Activated gamma-delta T cell treated with Interleukin-2 at 50 U/mL for 16 hours (primary cell): ENCODE measurements at places on chromosomes 4 and X.

DNA sequence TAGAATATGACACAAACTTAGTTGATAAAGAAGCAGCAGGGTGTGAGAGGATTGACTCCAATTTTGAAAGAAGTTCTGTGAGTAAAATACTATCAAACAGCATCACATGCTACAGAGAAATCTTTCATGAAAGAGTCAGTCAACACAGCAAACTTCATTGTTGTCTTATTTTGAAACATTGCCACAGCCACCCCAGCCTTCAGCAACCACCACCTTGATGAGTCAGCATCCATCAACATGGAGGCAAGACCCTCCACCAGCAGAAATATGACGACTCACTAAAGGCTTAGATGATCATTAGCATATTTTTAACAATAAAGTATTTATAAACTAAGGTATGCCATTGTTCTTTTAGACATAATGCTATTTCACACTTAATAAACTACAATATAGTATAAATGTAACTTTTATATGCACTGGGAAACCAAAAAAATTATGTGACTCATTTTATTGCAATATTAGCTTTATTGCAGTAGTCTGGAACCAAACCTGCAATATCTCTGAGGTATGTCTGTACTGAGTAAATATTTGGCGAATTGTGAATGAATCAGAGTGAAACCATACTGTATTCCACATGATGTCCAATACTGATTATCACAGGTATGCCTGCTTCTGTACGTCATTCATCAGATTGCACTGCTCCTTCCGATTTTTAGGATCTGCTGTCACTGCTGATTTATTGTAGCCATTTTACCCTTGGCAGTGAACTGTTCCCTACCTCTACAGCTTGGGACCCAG is 11.6 kb downstream of the FRMPD4 start:
- no peak for DNase-seq

GRCh38 chr4:127920521-127920920 is 39.8 kb downstream of the PLK4 start:
- DNase-seq, result no peak

DNA sequence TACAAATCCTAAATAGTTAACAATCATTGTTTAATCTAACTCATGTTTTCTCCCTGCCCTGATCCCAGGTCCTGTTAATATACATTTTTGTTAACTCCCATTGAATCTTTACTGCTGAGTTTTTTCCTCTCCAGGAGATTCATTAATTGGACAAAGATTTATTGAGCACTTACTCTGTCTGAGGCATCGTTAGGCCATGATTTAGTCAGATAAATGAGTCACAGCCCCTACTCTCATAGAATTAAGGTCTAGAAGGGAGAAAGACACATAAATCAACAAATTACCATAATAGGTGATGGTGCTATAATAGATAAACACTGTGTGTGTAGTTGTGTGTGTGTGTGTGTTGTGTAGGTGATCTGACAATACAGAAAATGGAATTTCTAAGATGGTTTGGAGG is 112.5 kb downstream of the MAPK10 start:
- no peak for DNase-seq

GRCh38 chr4:140296335-140297220 is 76.9 kb upstream of the SCOC start:
- DNase-seq, result no peak

GRCh38 chr4:110596431-110596830 is 26.4 kb downstream of the PITX2 start:
- no peak for DNase-seq

- DNase-seq, result no peak
Observed at GRCh38 chrX:105299286-105299685, 78.8 kb upstream of the TEX13A start.

GRCh38 chr4:63921561-63921960 is 487.7 kb downstream of the TECRL start:
- DNase-seq, result no peak

DNA sequence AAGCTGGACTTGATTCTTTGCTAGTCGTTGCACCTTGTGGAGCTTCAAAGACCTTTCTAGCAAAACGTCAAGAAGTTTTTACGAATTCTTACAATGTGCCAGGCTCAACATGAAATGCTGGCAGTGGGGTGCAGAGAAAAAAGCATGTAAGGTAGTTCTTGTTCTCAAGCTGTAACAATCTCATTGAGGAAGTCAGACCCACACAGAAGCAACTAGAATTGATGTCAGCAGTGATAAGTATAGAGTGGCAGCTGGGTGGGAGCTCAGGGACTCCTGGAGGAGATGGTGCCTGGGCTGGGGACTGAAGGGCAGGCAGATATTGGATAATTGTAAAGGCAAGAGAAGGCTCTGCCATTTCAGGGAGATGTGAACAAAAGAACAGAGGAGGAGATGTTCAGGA is 82.3 kb downstream of the ATG4A start:
- DNase-seq, result no peak

DNA sequence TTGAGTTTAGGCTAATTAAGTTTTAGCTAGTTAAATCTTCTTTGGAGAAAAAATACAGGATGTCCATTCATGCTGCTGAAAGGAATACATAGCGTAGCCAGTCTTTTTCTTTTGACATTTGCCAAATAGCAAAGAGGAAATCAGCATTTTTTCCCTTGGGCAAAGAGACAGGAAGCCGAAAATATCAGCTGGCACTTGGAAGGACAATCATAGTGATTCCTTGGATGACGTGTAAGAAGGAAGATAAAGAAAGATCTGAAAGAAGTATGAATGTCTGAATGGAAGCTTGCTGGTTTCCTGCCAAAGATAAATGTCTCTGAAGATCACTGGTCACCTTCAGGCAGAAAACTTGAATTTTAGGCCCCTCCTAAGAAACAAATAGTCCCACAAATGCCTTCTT is 44.2 kb downstream of the SLITRK2 start:
- no peak for DNase-seq

DNA sequence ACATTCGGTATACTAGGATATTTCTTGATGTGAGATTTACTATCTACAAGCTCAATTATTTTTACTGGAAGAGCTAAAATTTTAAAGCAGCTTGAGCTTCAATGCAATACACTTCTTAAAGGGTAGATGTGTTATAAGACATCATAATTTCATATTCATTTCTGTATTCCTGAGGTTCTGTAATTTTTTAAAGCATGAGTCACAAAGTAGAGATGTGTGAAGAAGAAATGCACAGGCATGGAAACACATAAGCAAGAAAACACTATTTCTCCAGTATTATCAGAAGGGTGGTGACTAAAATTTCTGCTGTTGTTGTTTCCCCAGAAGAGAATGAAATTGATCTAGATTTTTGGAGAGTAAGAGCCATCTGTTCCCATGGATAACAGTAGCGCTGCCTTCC is 72.6 kb downstream of the INPP4B start:
- no peak for DNase-seq

DNA sequence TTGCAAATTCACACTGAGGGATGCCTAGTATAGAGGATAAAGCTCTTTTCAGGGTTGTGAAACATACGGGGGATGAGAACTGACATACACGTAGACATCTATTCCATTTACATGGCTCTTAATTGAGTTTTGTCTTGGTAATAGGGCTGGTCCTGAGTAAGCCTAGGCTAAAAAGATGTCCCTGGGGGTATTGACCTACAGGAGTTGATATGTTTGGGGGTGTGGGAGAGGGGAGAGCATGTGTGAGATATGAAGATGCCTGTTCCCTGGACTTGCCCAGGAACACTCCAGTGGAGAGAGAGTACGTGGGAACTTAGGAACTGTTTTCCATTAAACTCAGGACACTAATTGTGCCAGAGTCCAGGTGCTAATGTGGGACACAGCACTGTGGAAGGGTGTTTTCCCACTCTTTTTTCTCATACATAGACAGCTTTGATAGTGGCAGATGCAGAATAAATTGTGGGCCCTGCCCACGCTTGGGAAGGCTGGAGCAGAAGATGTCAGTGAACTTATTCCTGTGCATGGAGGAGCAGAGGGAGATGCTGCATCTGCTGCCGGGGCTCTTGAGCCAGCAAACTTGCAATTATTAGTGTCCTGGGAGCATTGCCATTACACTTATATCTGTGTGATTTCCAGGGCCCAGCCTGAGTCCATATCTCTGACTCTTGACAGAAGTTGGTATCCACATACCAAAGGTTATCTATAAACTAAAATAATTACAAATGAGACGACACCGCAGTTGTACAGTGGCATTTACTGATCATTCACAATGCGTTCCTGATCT is 20.7 kb downstream of the SYNPO2 start:
- DNase-seq, result no peak

DNA sequence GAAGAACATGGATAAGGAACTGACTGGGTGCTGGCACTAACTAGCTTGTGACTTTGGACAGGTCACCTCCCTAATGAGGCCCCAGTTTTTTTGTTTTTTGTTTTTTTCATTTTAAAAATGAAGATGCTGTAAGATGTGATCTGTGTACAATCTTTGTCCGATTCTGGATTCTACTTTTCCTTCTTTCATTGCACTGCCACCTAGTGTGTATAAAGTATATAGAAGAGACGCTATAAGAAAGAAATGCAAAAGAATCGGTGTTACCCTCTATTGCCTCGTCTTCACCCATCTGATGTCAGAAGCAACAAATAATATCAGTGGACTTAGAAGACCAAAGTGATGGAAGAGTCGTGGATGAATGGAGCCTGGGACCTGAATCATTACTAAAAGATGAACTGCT is 58.6 kb upstream of the P2RY10 start:
- no peak for DNase-seq

DNA sequence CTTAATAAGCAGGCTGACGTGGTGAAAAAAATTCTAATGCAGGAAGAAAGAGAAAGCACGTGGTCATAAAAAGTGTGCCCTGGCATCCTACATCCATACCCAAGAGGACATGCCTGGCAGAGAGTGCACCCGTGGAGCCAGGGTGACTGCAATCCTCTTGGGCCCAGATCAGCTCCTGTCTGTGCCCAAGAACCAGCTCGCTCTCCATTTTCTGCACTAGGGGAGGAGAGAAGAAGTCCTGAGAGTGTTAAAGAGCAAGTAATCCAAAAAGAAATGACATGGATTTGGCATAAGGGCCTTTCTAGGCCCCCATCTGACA is 483.1 kb downstream of the BCOR start:
- DNase-seq, result no peak

GRCh38 chr4:140790171-140790570 is 34.0 kb upstream of the TBC1D9 start:
- no peak for DNase-seq

DNA sequence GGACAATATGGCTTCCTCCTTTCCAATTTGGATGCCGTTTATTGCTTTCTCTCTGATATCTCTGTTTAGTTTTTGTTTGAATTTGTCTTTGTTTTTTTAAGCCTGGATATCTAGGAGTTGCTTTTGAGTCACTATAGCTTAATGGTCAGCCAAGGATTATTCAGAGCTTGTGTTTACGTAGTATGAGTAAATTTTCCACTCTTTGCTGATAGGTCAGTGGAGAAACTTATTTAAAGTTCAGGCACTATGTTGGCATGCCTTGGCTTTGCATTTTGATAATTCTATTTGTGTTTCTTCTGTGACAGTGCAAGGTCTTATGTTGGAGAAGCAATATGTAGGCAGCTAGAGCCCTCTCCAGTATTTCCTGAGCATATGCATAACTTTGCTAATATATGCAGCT is 315.2 kb downstream of the GRID2 start:
- DNase-seq, result no peak

- no peak for DNase-seq
Observed at GRCh38 chr4:150514709-150515108, 67.2 kb upstream of the MAB21L2 start.

GRCh38 chrX:122666601-122667000 is 517.5 kb upstream of the GRIA3 start:
- no peak for DNase-seq

DNA sequence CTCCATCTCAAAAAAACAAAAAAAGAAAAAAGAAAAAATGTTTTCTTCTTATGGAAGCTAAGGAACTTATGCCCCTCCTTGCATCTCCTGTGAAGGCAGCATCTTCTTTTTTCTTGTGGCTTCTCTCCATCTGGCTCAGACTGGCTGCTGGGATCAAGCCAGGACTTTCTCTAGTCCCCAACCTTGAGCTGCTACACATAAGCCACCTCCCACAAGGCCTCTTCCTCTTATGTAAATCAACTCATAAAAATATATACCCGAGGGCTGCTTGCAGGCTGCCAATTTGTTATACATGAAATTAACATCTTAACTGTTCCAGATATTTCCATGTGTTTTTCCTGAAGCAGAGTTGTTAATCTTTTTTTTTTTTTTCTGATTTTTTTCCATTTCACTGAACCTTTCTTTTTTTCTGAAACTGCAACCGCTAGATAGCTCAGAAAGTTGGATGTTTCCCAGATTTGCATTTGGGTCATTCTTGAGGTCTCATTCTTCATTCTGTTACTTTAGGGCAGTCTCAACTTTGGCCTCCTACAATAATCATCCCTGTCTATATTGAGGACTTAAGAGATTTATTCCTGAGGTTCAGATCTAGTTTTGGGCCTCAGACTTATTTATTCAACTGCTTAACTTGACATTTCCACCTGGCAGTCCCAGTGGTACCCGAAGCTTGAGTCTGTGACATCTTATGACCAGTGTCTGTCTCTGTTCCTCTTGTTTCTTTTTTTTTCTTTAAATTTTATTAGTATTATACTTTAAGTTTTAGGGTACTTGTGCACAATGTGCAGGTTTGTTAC is 10.3 kb downstream of the SNX25 start:
- DNase-seq, result no peak

DNA sequence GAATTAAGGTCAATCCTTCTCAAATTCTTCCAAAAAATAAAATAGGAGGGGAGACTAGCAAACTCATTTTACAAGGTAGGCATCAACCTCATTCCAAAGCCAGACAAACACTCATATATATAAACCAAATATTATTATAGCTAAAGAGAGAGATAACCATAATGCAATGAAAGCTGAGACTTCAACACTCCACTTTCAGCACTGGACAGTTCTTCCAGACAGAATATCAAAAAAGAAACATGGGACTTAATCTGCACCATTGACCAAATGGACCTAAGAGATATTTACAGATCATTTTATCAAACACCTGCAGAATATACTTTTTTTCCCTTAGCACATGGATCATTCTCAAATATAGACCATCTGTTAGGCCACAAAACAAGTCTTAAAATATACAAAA is 15.5 kb upstream of the EDA2R start:
- no peak for DNase-seq

- DNase-seq, result no peak
Observed at GRCh38 chr4:126209147-126209546, 894.4 kb downstream of the FAT4 start.

GRCh38 chr4:74047152-74047551 is 8.7 kb upstream of the CXCL3 start:
- DNase-seq, result no peak

DNA sequence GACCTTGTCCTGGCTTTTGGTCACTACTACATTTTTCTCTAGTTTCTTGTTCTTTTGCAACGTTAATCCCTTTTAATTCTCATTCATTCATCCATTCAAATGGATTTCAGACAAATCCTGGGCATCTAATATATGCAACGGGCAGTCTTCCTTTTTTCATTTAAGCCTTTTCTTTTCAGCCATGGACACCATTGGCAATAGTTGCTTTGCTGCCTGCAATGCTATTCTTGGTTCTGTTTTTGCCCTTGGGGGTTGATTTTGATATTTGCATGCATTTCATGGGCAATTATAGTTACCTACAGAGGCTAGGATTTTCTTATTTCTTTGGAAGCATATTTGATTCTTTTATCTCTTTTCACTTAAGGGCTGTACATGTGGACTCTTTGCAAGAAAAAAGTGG is 180.5 kb upstream of the ARX start:
- DNase-seq, result no peak

GRCh38 chr4:3771939-3772495 is 5.8 kb downstream of the ADRA2C start:
- no peak for DNase-seq
